ENCODE measurements at places on chromosomes 16 and 17. TPM values are rescaled to one million over a fixed set of nuclear protein-coding genes. Genes with fewer than 3 reads are reported as not detected.

DNA sequence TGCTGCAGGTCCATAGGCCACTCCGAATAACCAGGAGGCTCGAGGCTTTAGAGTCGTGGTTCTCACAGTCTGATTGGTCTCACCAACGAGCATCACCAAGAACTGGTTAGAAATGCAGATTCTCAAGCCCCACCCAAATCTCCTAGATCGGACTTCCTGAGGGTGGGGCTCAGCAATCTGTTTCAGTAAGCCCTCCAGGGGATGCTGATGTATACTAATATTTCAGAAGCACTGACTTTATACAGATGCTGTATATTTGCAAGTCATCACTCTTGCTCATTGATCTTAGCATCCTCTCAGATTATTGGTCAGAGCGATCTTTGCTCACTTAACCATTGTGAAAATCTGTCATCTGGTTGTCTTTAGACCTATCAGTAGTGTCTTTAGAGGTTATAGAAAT is 4.4 kb upstream of the VAC14 start:
- no peak for DNase-seq

GRCh38 chr17:30812218-30813177 is 12.0 kb downstream of the CRLF3 start:
- no peak for DNase-seq

- no peak for DNase-seq
These were observed 257.3 kb upstream of the SALL1 start for GRCh38 chr16:51408357-51408756.

- peak; percentile 47 for DNase-seq
These were observed 4.9 kb downstream of the MAP3K14 start for GRCh38 chr17:45311760-45312476.

DNA sequence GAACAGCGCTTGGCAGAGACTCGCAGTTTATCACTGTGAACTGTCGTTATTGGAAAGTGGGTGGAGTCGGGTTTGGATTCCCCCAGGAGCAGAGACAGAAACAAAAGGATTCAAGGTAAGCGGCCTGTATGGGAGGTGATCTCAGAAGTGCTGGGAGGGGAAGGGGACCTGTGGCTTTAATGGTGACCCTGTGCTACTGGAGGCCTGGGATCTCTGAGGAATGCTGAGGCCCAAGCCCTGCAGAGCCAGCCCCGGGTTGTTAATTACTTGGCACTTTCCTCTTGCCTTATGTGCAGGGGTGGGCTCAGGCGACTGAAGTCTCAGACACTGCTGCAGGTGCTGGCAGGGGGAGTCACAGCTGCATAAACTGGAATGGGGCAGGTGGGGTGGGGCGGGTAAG is 27.4 kb downstream of the IRF8 start:
- no peak for DNase-seq

DNA sequence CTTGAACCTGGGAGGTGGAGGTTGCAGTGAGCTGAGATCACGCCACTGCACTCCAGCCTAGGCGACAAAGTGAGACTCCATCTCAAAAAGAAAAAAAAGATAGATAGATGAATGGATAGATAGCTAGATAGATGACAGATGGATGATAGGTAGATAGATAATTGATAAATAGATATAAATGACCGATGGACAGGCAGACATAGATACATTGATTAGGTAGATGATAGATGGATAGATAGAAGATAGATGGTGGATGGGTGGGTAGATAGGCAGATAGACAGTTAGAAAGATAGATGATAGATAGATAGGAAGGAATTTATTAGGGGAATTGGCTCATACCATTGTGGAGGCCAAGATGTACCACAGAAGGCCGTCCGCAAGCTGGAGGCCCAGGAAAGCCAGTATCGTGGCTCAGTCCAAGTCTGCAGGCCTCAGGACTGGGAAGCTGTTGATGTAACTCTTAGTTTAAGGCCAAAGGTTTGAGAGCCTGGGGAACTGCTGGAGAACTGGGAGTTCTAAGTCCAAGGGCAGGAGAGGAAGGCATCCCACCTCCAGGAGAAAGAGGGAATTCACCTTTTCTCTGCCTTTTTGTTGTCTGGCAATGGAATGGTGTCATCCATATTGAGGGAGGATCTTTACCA is 156.1 kb downstream of the SEC14L1 start:
- no peak for DNase-seq

Gene TSPOAP1
- 3.1 TPM for polyA plus RNA-seq

Gene SDR42E1
- 1.9 TPM for polyA plus RNA-seq

- no peak for DNase-seq
These were observed 65.1 kb downstream of the NUP93 start for GRCh38 chr16:56795011-56795410.

- DNase-seq, result no peak
These were observed 431.0 kb upstream of the SOX9 start for GRCh38 chr17:71689782-71690181.

DNA sequence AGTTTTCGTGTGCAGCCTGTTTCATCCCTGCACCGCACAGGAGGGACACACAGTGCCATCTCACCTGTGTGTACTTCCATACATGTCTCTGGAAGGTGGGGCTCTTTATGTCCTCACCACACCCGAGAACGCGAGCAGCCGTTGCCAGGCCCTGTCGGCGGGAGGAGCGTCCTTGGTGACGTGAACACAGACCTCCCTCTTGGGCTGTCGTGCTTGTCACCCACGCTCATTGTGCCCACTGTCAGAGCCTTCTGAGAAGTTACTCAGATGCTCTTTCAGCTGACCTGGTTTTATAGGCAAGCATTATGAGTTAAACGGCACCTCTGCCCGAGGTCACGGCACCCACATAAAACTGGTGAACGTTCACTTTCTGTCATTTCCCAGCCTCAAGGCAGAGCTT is 40.2 kb downstream of the ZNF750 start:
- no peak for DNase-seq

GRCh38 chr17:46042925-46043324 is 43.9 kb downstream of the STH start:
- DNase-seq, result no peak

Gene RHBDL1
- 0.35 TPM for polyA plus RNA-seq

Gene KRT14
- not detected for polyA plus RNA-seq

DNA sequence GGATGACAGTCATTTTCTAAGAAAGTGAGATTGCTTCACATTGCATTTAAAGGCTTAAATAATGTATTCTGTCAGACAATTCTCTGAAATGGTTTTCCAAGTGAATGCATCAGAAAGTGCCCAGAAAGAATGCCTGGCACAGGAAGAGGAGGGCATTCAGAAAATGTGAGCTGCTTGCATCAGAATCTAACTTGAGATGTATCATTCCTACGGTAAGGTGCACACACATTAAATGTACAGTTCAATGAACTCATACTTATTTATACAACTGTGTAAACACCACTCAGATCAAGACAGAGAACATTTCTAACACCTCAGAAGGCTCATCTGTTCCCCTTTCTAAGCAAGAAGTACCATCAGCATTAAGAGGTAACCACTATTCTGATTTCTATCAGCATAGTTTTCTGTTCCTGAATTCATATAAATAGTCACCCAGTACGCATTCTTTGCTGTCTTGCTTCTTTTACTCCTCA is 638.0 kb downstream of the MAF start:
- no peak for DNase-seq

- DNase-seq, result no peak
These were observed 76.3 kb upstream of the TBC1D3K start for GRCh38 chr17:37847811-37848331.

Gene KRT40
- polyA plus RNA-seq, result not detected

- DNase-seq, result no peak
These were observed 28.4 kb upstream of the GLG1 start for GRCh38 chr16:74635303-74635702.

Gene HBA2
- polyA plus RNA-seq, result 15.5 TPM

DNA sequence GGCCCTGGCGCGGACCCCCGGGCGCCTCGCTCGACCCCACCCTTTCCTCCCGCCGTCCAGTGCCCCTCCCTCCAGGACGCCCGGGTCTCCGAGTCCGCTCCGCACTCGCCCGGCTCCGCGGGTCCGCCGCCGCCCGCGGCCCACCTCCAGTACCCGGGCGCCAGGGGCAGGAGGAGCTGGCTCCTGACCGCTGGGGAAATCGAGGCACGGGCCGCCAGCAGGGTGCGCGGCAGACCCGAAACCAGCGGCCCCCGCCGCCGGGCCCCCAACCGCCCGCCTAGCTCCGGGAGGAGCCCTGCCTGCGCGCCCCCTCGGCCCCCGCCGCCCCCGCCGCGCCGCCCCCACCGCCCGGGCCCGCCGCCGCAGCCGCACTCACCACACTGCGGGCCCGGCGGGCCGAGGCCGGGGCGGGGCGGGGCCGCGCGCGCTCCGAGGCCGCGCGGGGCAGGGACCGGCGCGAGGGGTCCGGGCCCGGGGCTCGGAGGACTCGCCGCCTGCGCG is 333 bp downstream of the MAFG start:
- no peak for DNase-seq

DNA sequence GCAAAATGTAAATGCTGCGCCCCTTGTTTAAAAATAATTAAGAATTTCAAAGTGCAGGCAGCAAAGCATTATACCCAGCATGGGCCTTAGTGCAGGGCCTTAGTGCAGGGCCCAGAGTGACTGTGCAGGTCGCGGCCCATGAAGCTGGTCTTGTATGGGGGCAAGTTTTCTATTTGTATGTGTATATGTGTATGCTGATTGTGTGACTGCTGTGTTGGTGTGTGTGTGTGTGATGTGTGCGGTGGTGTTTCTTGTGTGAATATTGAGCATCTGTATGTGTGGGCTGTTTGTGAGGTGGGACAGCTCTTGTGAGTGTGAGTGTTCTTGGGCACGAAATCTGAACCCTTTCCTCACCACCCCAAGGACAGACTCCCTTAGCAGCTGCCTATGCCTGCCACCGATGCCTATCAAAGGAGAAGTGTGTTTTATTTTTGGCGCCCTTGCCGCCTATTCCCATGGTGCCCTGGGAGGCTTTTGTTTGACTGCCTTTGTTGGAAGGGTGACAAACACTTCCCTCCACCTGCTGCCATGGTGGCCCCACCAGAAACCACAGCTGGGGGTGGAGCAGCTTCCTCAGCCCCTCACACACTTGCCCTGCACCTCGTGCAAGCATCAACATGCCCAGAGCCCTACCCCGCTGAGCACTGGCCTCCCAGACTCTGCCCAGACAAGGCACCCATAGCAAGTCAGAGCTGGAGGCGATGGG is 18.0 kb downstream of the CCR7 start:
- peak; percentile 31 for DNase-seq

GRCh38 chr16:67245674-67246080 is 1.6 kb downstream of the FHOD1 start:
- no peak for DNase-seq

DNA sequence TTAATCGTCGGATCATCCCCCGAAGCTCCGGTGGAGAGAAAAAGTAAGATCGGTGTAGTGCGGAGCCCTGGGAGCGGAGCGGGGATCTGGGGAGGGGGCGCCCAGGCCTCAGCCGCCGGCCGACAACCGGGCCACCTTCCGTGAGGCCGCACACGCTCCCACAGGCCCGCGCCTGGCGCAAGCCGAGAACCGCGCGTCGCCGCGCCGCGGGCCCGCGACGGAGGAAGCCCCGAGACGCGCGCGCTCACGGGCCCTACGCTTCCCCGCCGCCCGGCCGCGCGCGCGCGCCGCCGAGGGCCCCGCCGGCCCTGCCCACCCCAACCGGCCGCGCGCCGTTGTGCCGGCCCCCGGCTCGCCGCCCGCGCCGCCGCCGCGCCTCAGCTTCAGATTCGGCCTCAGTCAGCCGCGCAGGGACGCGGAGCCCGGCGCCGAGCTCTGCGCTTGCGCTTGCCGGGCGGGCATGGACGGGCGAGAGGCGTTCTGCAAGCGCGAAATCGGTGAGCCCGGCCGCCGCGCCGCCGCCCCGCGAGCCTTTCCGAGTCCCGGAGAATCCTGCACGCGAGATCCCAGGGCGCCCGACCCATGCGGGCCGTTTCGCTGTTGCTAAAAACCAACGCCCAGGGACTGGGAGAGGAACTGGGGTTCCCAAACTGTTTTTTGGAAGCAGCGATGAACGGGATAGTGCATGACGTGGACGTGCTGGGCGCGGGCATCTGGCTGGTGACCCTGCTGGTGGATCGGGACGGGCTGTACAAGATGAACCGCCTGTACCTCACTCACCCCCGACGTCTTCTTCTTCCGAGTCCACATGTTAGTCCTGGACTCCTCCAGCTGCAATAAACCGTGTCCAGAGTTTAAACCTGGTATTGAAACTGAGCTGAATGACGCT is 28.0 kb upstream of the LRRC37A start:
- peak; percentile 84 for DNase-seq

DNA sequence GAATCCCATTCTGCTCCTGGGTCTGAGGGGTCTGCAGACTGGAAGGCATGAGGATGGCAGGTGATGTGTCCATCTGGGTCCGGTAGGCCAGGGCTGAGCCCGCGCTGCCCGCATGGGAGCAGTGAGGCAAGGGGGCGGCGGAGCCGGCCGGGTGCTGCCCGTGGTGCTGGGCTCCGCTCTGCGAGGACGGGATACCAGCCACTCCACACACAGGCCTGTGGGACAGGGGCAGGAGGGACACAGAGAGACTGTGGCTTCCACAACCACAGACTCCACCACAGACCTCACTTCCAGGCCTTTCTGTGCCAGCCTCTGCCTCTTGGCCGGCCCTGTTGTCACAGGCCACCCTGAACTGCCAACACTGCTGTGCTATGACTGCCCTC is 25.4 kb downstream of the MAP1LC3B start:
- no peak for DNase-seq
